ENCODE measurements at places on chromosomes 3 and 15.
A peak's percentile ranks its signal among the peaks of the same experiment; 100 is the strongest.

GRCh38 chr3:66952357-66952756, 45.8 kb upstream of the KBTBD8 start:
- DNase-seq = no peak
- no peaks in the 10 kb centered on the region for H3K27me3 ChIP-seq
- H3K4me1 ChIP-seq = no peaks in the 10 kb centered on the region
- H3K36me3 ChIP-seq = no peaks in the 10 kb centered on the region

GRCh38 chr15:88208396-88208795, 48.1 kb downstream of the NTRK3 start:
- no peak for DNase-seq
- no peaks in the 10 kb centered on the region for H3K27me3 ChIP-seq
- no peak overlapping the region for H3K4me3 ChIP-seq
- H3K4me1 ChIP-seq = no peaks in the 10 kb centered on the region

DNA sequence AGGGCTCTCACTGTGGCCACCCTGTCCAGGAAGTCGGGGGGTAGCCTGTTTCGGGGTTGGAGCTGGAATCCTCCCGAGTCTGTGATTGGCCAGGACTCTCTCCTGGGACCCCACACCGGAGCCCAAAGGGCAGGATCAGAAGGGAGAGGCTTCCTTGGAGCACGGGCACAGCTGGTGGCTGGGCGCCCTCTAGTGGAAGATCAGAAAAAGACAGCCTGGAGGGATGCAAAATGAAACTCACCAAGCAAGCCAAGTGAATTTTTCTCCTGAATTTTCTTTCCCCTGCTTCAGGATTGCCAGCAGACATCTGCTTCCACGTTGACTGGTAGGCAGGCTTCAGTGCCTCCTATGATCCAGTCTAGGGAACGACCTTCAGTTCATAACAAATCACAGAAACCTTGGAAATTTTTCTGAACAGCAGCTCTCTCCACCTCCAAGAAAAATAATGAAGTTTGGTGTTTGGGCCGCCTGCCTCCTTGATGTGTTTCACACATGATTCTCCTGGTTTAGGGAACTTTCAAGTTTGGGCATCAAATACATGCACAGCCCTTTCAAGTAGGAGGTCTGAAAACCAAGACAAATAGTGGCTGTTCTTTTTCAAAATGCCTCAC, 224.6 kb downstream of the VPS13C start:
- no peak overlapping the region for H3K27ac ChIP-seq
- peaks cover 23% of the 10 kb centered on the region for H3K27me3 ChIP-seq
- H3K36me3 ChIP-seq = no peaks in the 10 kb centered on the region
- H3K4me1 ChIP-seq = no peaks in the 10 kb centered on the region

DNA sequence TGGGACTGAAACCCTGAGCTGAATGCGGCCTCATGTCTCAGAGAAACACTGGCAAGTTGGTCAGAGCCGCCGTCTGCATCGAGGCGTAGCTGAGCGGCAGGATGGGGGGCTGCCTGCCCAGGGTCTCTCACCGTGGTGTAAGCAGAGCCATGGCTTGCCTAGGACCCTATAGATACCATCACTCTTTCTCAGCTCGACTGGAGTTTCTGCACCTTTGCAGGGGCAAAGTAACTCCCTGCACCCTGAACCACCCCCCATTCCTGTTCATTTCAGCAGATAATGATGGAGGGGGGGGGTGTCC, 28.4 kb upstream of the NR2E3 start:
- H3K27me3 ChIP-seq = no peaks in the 10 kb centered on the region
- no peaks in the 10 kb centered on the region for H3K4me1 ChIP-seq
- DNase-seq = no peak

DNA sequence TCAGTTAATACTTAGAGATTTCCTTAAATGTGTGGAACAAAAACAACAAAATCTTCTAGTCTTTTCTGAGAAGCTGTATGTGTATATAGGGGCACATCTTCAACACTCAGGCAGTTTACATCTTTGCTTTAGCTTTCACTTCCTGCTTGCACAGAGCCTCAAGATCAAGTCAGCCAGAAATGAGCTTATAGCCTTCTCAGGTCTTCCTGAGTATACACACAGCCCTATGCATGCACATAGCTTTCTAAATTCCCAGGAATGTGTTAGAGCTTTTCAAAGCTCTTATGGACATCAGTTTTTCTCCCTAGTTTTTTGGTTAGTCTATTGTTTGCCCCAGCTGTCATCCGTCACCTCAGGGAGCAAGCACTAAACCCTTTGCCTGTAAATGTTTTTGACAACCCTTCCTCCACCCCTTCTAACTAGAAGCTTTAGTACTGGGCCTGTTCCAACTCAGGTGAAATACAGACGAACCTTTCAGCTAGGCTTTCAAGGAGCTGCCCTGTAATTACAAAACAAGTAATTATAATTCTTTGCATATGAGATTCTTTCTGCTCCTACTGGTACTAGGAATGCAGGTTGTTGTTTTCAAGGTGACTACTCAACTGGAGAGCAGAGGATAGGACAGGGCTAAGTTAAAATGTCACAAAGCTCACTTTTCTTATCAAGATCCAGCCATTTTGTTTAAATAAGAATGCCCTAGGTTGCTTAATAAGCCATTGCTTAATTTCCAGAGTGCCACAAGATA, 22.6 kb upstream of the MTMR10 start:
- H3K36me3 ChIP-seq = no peaks in the 10 kb centered on the region
- peak overlapping the region; percentile 73 for H3K27ac ChIP-seq
- H3K4me3 ChIP-seq = peak overlapping the region; percentile 23
- DNase-seq = peak; percentile 65

DNA sequence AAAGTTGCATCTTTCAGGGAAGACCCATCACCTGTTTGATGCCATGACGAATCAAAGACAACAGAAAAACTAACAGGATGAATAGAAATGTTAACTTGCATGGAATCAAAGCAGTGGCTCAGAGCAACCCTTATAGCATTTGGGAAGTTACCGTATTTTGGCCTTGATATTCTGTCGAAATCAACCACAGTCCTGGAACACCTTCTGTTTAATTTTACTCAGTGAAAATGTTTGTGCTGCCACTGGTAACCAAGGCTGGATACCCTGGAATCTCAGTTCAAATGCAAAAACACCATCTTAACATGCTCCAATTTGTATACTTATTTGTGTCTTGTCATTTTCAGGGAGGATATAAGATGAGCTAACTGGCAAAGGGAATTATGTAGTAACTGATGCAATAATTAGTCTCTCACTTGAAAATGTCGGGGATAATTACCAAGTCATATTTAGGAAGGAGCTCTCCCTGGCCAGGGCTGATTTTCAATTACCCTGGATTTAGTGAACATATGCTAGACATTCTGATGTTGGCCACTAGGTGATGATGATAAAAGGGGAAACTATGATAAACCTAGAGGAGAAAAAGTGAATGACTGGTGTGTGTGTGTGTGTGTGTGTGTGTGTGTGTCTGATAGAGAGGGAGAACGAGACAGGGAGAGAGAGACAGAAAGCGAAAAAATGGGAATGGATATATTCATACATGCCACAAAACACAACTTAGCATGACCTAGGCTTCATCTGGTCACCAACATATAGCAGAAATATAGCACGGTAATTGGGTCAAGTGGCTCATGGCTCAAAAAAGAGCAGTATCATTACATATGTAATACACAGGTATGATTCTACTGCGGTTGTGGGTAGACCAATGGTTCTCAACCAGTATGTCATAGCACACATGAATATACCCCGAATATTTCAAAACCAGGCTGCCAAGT, 19.0 kb upstream of the PRICKLE2 start:
- H3K4me1 ChIP-seq = no peaks in the 10 kb centered on the region
- DNase-seq = no peak

- H3K4me1 ChIP-seq = no peaks in the 10 kb centered on the region
- DNase-seq = no peak
- no peak overlapping the region for H3K4me3 ChIP-seq
- no peaks in the 10 kb centered on the region for H3K36me3 ChIP-seq
These were observed 104.0 kb upstream of the SLC6A6 start for GRCh38 chr3:14298442-14298841.

DNA sequence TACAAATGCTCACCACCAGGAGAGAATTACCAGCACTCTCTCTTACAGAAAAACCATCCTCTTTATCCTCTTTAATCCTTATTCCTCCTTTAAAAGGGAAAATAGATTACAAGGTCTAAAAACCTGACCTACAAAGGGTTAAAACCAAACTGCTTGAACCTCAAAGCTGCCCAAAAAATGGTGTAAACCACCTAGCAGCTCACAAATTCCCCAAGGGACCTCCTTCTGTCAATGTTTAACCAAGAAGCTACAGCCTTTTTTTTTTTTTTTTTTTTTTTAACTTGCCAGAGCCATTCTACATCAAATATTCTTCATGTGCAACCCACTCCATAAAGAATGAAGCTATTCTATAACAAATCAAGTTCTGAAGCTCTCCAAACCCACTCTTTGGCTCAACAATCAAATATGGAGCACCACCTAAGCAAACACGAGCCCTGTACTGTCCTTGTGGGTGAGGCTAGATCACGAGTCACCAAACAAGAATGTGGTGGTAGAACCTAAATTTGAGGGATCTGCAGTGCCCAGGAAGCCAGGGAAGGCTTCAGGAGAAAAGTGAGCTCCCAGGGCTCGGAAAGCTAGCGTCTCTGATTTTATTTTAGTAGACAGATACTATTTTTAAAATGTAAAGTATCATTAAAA, 20.1 kb downstream of the OSBPL10 start:
- peak overlapping the region; percentile 36 for H3K4me3 ChIP-seq
- H3K36me3 ChIP-seq = peaks cover 8% of the 10 kb centered on the region
- H3K4me1 ChIP-seq = peaks cover 76% of the 10 kb centered on the region
- peak overlapping the region; percentile 56 for H3K27ac ChIP-seq

- H3K4me3 ChIP-seq = no peak overlapping the region
- H3K27me3 ChIP-seq = peaks cover 2% of the 10 kb centered on the region
- H3K27ac ChIP-seq = no peak overlapping the region
- no peaks in the 10 kb centered on the region for H3K4me1 ChIP-seq
- no peaks in the 10 kb centered on the region for H3K36me3 ChIP-seq
- no peak for DNase-seq
These were observed 31.2 kb downstream of the PCSK6 start for GRCh38 chr15:101458158-101458900.

- H3K4me3 ChIP-seq = no peak overlapping the region
- no peaks in the 10 kb centered on the region for H3K4me1 ChIP-seq
- H3K27me3 ChIP-seq = no peaks in the 10 kb centered on the region
- H3K36me3 ChIP-seq = no peaks in the 10 kb centered on the region
- no peak for DNase-seq
- H3K27ac ChIP-seq = no peak overlapping the region
These were observed 65.6 kb downstream of the ZBTB20 start for GRCh38 chr3:115081444-115081843.

- no peak overlapping the region for H3K4me3 ChIP-seq
- no peaks in the 10 kb centered on the region for H3K36me3 ChIP-seq
- no peak for DNase-seq
- no peak overlapping the region for H3K27ac ChIP-seq
- H3K27me3 ChIP-seq = no peaks in the 10 kb centered on the region
These were observed 158.4 kb downstream of the FHIT start for GRCh38 chr3:61092870-61093269.

DNA sequence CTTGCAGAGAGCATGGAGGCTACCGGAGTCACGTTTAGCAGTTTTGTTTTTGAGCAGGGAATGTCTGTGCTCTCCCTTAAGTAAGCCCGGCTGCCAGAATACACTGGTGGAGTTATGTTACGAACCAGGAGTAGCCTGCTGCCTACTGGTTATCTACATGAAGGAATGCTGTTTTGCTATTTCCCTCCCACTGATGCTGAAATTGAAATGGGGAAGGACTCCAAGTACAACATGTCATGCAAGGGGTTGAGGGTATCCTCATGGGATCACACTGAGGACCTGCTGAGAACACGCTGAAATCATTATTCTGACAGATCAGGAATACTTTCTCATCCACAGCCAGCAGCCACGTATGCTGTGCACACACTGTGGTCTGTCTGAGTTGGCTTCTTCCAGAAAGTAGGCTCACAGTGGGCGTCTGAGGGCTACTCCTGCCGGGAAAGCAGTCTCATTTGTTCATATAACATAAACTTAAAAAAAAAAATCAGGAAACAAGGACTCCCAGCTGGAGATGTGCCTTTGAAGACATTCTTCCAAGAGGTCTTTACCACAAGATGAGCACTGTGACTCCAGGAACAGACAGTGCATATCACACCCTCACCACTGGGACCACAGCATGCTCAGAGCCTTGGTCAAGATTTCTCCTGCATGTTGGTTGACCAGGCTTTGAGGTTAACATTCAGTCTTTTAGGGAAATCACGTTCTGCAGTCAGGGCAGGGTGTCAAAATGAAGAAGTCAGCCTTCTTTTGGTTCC, 300.4 kb upstream of the RASGRP1 start:
- H3K36me3 ChIP-seq = no peaks in the 10 kb centered on the region
- no peaks in the 10 kb centered on the region for H3K27me3 ChIP-seq
- no peaks in the 10 kb centered on the region for H3K4me1 ChIP-seq
- no peak overlapping the region for H3K27ac ChIP-seq
- H3K4me3 ChIP-seq = no peak overlapping the region
- DNase-seq = no peak

- no peak overlapping the region for H3K4me3 ChIP-seq
- no peaks in the 10 kb centered on the region for H3K27me3 ChIP-seq
- no peak overlapping the region for H3K27ac ChIP-seq
- peaks cover 11% of the 10 kb centered on the region for H3K36me3 ChIP-seq
- no peak for DNase-seq
- peaks cover 7% of the 10 kb centered on the region for H3K4me1 ChIP-seq
These were observed 154.3 kb downstream of the PLCL2 start for GRCh38 chr3:17038900-17039553.

- H3K36me3 ChIP-seq = no peaks in the 10 kb centered on the region
- no peak overlapping the region for H3K4me3 ChIP-seq
- no peak overlapping the region for H3K27ac ChIP-seq
- H3K27me3 ChIP-seq = no peaks in the 10 kb centered on the region
- no peaks in the 10 kb centered on the region for H3K4me1 ChIP-seq
- no peak for DNase-seq
These were observed 208.4 kb downstream of the PLOD2 start for GRCh38 chr3:145952536-145952935.

DNA sequence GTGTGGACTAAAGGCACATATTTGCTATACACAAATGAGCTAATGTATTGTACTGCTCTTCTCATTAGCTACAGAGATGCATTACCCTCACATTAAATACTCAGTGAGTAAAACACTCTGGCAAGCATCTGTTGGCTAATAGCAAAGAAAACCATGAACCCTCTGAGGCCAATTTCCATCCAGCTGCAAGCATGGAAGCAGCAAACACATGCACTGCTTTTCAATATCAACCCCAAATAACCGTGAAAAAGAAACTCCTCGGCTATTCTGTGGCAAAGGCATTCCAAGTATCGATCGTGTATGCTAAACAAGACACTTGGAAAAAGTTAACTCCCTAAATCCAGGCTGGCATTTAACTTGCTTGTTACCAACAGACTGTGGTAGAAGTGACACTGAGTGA, 67.0 kb downstream of the PEAK1 start:
- H3K36me3 ChIP-seq = no peaks in the 10 kb centered on the region
- no peak overlapping the region for H3K4me3 ChIP-seq
- H3K27ac ChIP-seq = no peak overlapping the region
- H3K4me1 ChIP-seq = no peaks in the 10 kb centered on the region
- H3K27me3 ChIP-seq = no peaks in the 10 kb centered on the region

- H3K27me3 ChIP-seq = no peaks in the 10 kb centered on the region
- peak; percentile 82 for DNase-seq
- H3K4me1 ChIP-seq = peaks cover 24% of the 10 kb centered on the region
- no peak overlapping the region for H3K4me3 ChIP-seq
- H3K27ac ChIP-seq = no peak overlapping the region
These were observed 119.0 kb upstream of the RASGRP1 start for GRCh38 chr15:38683382-38684242.

Data from B cell (primary cell).